T-helper 2 cell treated with Interferon-gamma antibody and Interleukin-4, amounts not matched to agents 5 μg/mL and 100 μg/mL, for 36 hours (primary cell): ENCODE measurements at places on chromosomes 7 and 10.

- no peak for DNase-seq
Measured at GRCh38 chr10:18659819-18660535, 746 bp downstream of the ARL5B start.

- DNase-seq = no peak
Measured at GRCh38 chr10:88196291-88196690, 332.9 kb downstream of the PTEN start.

- DNase-seq = no peak
Measured at GRCh38 chr10:91378061-91378460, 32.1 kb upstream of the HECTD2 start.

DNA sequence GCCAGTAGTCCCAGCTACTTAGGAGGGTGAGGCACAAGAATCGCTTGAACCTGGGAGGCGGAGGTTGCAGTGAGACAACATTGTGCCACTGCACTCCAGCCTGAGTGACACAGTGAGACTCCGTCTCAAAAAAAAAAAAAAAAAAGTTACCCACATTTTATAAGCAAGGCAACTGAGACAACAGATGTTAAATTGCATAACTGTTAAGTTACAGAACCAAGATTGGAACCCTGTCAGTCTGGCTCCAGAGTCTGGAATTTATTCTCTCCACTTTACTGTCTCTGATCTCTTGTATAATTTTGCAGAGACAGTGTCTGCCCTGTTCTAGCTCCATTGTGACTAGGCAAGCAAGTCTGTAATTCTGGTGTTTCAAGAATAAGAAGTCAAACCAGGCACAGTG is 6.2 kb upstream of the ITGB1 start:
- DNase-seq = no peak

DNA sequence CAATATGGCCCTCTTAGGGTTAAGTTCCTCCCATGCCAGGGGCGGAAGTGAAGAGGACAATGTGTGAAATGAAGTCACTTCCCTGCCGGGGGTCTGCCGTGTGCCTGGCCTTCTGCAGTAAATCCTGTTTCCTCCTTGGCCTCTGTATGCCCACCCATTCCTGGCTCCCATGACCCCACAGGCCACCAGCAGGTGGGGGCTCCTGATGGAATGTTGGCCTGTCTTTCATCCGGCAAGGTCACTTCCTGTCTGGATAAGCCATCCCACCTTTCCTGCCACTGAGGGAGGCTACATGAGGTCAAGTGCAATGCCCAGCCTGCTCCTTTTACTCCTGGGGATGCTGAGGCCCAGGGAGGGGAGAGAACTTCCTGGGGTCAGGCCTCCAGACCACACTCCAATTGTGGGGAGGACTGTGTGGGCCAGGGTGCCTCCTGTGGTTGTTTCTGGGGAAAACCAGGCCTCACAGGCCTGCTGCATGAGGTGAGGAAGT is 22.3 kb downstream of the PALD1 start:
- DNase-seq = no peak

- no peak for DNase-seq
Measured at GRCh38 chr10:131245475-131246059, 66.0 kb downstream of the TCERG1L start.

DNA sequence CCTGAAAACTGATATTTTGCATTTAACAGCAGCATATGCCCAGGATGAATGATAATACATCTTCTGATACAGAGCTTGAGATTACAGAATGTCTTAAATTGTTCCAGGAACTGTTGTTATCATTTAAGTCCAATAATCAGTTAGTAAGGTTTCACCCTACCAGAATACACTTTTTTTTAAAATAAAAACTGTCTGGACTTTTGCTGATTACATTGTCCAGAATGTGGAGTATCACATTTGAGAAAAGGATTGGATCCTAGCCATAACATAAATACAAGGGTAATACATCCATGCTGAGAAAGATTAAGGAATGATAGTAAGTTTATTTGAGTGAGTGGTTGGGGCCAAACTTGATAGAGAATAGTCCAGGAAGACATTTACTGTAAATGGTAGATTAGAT is 71.0 kb downstream of the SEPTIN7 start:
- no peak for DNase-seq
